NCI-H1930 (cell line): ENCODE measurements at places on chromosomes 7 and 10.

DNA sequence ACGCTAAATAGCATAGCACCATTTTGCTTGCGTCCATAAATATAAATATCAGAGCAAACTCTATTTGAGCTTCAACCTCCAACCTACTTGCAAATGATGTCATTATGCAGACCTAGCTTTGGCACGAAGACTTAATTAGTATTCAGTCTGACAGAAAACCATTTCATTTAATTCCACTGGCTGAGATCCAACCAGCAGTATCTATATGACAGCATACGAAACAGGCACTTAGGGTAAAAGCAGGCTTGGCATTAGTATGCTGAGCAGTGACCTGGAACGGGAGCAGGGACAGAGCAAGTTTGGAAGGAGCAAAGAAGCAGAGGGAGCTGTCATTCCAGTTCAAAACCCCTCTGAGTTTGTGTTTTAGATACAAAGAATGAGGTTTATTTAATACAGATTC is 312.5 kb upstream of the CHRM2 start:
- no peak for DNase-seq

DNA sequence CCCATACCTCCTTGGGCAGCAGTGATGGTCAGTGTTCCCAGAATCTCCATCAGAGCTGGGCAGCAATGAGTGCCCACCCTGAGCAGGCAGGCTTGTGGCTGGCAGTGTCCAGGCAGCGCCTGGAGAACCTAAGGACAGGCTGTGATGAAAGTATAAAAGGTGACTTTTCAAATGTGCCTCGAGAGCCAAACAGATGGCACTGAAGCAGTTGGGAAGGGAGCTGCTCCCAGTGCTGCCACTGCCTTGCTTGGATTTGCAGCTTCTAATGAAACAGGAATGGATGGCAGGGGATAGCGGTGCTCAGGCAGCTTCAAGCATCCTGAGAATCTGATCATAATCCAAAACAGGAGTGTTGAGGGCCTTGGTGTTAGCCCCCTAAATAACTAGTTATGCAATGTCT is 179.8 kb upstream of the AOAH start:
- no peak for DNase-seq

DNA sequence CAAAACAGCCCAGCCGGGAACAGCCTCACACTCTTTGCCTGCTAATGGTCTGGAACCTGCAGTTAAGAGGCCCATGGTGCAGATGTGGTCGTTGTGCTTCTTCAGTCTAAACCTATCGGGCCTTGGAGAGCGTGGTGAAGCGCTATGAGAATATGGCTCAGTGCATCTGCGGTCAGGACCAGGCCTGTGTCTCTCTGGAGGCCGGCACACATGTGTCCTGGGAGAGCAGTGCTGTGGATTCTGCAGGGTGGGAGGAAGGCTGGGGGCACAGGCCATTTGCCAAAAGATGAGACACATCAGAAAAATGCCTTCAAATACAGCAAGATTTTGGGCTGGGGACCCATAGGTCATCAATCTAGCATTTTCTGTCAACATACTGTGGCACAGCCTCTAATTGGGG is 231.5 kb upstream of the GLI3 start:
- no peak for DNase-seq

DNA sequence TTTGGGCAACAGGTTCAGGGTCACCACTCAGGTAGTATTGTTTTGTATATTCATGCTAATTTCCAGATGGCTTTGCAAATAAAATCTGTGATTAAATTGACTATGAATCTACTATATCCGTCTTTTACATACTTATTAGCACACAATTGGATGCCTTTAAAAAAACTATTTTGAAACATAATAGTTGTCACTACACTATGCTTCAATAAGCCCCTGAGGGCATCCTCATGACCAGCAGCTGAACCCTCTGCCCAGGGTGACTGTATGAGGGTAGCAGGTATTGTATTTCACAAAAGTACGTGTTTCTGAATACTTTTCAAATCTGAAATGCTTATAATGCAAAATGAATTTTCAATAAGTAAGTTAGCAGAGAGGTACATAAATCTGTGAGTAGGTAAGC is 97.3 kb downstream of the DNAH11 start:
- no peak for DNase-seq

- DNase-seq, result no peak
Measured at GRCh38 chr10:79070606-79071395, 2.0 kb downstream of the ZMIZ1 start.

DNA sequence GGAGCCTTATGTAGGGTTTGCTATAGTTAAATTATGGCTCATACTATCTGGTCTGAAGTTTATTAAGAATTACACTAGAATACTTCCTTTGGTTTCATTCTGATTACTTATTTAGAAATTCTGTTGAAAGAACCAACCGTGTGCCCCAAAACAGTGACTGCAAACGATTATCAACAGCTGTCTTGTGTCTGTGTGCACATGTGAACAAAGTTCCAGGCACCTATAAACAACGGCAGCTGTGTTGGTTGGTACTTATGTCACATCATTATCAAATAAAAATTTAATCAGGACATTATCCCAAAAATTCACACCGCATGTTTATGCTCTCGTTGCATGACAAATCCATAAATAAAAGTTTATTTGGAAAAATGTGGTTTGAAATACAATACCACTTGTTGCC is 80.6 kb downstream of the USP6NL start:
- DNase-seq, result no peak

GRCh38 chr7:80637454-80637853 is 988 bp upstream of the CD36 start:
- no peak for DNase-seq

GRCh38 chr7:29469976-29470557 is 93.6 kb upstream of the PRR15 start:
- no peak for DNase-seq

GRCh38 chr7:42972699-42973500 is 40.7 kb downstream of the MRPL32 start:
- DNase-seq, result no peak

GRCh38 chr7:148838905-148839304 is 45.2 kb downstream of the EZH2 start:
- no peak for DNase-seq

DNA sequence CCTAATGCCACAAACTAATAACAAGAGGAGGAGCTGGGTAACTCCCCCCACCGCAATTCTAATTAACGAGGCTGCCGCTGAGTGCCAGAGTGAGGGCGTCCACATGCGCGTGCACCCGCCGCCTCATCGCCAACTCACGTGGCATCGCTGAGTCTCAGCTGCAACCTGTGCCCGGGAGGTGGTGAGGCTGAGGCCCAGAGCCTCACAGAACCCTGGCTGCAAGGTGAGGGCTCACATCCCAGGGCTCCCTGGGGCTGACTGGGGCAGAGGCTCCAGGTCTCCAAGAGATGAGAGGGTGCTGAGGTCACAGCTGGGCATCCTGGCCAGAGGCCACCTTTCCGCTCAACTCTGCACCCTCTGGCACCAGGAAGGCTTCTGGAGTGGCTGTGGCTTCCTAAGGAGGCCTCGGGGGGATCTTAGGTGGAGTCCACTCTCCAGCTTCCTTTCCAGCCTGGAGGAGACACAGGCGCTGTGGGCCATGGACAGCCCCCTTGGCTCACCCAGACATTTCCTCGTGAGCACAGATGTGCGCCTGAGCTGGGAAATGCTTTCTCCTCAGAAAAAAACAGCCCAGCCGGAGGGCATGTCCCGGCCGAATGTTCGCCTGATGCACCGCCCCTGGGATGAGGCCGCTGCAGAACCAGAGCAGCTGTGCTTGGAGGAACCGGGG is 242.6 kb downstream of the MAD1L1 start:
- no peak for DNase-seq

DNA sequence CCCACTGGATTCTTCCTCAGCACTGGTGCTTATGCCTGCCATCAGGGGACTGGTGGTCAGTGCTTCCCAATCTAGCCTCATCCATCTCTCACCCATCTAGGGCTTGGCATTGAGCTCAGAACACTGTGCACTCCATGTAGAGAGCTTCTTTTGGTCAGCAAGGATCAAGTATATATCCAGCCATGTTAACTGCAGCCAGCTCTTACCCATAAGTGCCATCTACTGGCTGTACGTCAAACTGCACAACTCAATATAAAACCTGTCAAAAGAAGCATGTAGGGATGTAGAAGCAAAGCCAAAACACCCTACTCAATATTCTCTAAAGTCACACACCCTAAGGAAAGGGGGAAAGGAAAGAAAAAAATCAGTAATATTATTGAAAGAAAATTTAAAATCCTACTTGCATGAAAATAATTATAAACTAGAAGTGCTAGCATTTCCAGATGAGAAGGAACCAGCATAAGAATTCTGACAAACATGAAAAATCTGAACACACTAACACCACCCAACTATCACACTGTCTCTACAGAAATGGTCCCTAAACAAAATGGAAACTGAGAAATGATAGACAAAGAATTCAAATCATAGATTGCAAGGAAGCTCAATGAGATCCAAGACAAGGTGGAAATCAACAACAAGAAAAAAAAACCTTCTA is 531.1 kb upstream of the STEAP1 start:
- peak; percentile 31 for DNase-seq

DNA sequence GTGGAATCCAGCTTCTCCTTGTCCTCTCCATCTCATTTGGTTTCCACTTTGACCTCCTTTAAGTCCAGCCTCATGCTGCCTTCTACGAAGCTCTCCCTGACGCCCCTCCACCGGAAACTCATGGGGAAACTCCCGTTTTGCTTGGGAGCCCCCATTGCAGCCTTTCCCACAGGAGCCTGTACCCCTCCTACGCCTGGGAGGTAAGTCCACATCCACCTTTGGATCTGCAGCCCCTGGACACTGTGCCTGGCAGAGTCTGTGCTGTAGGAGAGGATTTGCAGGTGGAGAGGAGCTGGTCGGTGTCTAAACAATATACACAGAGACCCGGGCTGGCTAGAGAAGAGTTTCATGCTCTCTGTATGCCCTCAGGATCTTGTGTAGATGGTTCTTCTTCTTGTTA is 296.1 kb downstream of the GLRX3 start:
- DNase-seq, result no peak

DNA sequence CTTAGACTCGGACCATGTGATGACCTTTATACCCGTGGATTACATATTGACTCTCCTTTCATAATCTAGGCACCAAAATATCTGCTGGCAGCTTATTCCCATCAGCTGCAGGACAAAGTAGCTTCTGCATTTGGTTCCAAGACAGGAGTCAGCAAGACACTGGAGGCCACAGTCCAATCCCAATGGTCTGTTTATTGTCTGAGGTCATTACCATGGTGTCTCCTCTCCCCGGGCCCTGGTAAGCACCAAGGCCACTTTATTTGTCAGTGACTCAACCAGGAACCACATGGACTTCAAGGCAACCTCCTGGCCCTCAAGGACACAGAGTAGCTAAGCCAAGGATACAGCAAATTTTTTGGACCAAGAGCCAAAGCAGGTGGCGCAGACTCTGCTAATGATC is 36.1 kb downstream of the KCNMA1 start:
- DNase-seq, result no peak

- no peak for DNase-seq
Measured at GRCh38 chr10:100970914-100971811, 1.9 kb downstream of the SEMA4G start.

- no peak for DNase-seq
Measured at GRCh38 chr10:118818621-118819221, 64.0 kb upstream of the CACUL1 start.

- DNase-seq, result no peak
Measured at GRCh38 chr7:108450160-108450559, 6.1 kb downstream of the NRCAM start.

DNA sequence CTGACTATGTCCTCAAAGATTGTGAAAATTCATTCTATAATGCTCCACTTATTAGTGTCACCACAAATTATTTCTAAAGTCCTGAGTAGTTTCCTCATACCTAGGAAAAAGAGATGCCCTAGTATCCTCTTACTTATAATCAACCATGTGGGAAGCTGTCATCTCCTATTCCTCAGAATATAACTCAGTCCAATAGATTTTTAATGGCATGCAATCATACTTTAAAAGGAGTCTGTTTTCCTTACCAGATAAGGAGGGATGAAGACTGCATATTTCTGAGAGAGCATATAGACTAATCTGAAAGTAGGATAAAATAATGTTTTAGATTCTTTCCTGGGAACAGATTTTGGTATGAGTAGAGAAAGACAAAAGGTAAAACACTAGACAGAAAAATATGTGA is 727.7 kb upstream of the GRM3 start:
- no peak for DNase-seq

- DNase-seq, result peak; percentile 13
Measured at GRCh38 chr7:35424869-35425495, 171.1 kb upstream of the TBX20 start.

GRCh38 chr10:80553436-80553835 is 15.7 kb downstream of the SH2D4B start:
- no peak for DNase-seq

GRCh38 chr7:12653518-12653917 is 33.9 kb upstream of the ARL4A start:
- DNase-seq, result no peak

- no peak for DNase-seq
Measured at GRCh38 chr7:1825897-1826741, 156.0 kb downstream of the ELFN1 start.

GRCh38 chr10:66917104-66917503 is 8.7 kb upstream of the LRRTM3 start:
- no peak for DNase-seq

DNA sequence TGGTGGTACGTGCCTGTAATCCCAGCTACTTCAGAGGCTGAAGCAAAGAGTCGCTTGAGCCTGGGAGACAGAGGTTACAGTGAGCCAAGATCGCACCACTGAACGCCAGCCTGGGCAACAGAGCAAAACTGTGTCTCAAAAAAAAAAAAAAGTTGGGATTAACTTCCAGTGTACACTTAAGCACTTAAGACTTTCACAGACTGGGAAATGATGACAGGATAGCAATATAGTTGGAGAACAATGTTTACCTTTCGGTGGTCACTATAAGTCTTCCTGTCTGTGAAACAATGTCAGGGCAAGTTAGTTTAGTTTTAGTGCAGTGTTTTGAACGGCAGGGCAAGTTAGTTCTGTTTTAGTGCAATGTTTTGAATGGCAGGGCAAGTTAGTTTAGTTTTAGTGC is 130.2 kb downstream of the TPST1 start:
- no peak for DNase-seq

DNA sequence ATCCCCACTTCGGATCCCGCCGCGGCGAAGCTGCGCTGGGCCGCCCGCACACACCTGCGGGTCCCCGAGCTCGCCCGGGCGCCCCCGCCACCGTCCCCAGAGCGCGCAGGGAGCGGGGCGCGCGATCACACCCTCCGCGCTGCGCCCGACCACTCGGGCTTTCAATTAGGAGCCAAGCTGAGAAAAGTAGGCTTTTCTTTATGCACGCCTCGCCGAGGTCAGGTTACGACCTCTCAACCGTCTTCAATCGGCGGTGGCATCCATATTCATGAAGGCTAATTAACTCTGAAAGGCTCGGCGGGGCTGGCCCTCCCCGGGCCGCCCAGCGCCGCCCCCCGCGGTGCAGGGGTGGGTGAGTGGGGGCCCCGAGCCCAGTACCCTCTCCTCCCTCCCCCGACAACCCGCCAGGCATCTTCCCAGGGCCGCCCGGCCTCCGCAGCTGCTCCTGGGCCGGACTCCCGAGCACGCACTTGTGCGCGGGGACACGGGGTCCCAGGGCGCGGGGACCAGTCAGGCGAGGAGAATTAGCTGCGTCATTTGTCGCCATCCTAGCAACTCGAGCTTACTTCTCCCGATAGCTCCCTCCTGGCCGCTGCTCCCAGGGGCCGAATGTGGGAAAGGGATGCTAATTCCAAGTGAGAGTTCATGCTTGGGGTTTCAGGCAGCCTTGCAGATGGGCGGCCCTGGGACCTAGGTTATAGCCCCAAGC is 155.5 kb upstream of the LYZL2 start:
- DNase-seq, result no peak

GRCh38 chr10:44703241-44704155 is 207.6 kb upstream of the TMEM72 start:
- DNase-seq, result no peak

- DNase-seq, result no peak
Measured at GRCh38 chr7:24337180-24337579, 53.2 kb downstream of the NPY start.

GRCh38 chr7:16626388-16626787 is 19.2 kb downstream of the ANKMY2 start:
- DNase-seq, result no peak
